OCI-M1 (cell line): ENCODE measurements at places on chromosomes 7 and 10.

- no peak for DNase-seq
Measured at GRCh38 chr10:102298899-102299298, 53.6 kb downstream of the GBF1 start.

GRCh38 chr7:50461695-50462094 is 11.5 kb upstream of the FIGNL1 start:
- DNase-seq: no peak

- no peak for DNase-seq
Measured at GRCh38 chr10:66466622-66467021, 459.2 kb upstream of the LRRTM3 start.

GRCh38 chr10:122126763-122127659 is 138.0 kb downstream of the TACC2 start:
- DNase-seq: peak; percentile 33

DNA sequence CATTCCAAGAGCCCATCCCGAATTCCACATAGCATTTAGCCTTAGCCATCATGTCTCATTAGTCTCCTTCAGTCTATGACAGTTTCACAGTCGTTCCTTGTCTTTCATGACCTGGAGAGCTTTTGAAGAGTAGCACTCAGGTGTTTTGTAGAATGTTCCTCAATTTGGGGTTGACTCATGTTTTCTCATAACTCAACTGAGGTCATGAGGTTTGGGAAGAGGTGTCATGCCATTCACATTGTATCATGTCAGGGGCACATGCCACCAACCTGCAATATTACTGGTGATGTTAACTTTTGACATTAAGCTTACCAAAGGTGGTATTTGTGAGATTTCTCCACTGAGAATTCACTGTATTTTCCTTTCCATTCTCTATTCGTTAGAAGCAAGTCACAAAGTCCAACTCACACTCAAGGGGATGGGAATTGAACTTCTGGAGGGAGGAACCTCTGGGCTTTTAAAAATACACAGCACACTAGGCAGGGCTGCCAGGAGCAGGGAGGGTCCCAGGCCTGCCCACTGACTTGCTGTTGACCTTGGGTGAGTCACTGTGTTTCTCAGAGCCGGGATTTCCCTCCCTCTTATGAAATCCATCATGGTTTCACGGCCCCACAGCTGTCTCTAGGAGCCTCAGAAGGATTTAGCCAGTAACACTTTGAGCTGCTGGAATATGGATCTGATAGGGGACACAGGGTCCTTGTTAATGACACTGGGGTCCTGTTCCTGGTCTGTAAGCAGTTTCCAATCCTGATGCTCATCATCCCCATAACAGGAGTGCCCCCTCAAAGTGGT is 74.4 kb upstream of the TCF7L2 start:
- no peak for DNase-seq

DNA sequence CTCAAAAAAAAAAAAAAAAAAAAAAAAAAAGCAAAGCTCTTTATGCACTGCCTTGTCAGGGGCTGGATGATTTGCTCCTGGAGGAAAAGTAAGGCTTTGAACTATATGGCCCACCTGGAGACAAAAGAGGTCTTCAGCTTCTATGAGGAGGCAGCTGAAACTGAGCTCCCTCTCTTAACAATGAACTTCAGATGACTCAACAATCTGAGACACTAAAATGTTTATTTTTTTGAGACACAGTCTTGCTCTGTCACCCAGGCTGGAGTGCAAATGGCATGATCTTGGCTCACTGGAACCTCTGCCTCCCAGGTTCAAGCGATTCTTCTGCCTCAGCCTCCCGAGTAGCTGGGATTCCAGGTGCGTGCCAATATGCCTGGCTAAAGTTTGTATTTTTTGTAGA is 36.7 kb downstream of the RAB19 start:
- DNase-seq: no peak

DNA sequence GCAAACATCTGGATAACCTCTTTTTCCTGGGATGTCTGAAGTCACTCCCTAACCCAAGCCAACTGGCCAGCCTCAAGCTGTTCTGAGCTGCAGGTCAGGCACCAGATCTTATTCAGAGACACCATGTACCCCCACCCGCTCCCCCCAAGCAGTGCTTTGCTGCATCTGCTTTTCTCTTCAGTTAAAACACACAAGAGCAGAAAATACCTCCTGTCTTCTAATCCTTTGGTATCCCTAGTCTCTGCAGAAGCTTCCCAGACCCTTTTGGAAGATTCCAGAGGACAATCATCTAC is 3.0 kb downstream of the ZNF488 start:
- DNase-seq: no peak
